Ammon's horn (tissue), 1 donor: ENCODE measurements at places on chromosomes 5 and 9.
A peak's percentile ranks its signal among the peaks of the same experiment; 100 is the strongest.

DNA sequence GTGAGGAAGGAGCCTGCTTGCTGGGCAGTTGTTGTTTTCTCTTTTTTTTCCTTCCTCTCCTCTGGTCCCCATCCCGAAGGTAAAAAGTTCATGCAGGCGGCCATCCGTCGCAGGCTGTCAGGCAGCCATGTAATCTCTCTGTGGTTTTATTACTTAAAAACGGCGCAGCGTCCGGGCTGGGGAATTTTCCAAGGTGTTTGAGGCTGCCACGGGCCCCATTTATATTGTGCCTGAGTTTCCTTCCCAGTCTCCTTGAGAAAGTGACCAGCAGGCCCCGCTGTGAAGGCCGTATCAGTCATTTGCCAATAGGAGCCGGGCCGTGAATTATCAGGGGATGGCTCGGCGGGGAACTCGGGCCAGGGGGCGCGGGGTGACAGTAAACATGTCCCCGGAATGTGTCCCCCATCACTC, 289.7 kb downstream of the PBX3 start:
- no peak for DNase-seq

GRCh38 chr5:150532151-150532550, 24.2 kb downstream of the NDST1 start:
- no peak for DNase-seq

DNA sequence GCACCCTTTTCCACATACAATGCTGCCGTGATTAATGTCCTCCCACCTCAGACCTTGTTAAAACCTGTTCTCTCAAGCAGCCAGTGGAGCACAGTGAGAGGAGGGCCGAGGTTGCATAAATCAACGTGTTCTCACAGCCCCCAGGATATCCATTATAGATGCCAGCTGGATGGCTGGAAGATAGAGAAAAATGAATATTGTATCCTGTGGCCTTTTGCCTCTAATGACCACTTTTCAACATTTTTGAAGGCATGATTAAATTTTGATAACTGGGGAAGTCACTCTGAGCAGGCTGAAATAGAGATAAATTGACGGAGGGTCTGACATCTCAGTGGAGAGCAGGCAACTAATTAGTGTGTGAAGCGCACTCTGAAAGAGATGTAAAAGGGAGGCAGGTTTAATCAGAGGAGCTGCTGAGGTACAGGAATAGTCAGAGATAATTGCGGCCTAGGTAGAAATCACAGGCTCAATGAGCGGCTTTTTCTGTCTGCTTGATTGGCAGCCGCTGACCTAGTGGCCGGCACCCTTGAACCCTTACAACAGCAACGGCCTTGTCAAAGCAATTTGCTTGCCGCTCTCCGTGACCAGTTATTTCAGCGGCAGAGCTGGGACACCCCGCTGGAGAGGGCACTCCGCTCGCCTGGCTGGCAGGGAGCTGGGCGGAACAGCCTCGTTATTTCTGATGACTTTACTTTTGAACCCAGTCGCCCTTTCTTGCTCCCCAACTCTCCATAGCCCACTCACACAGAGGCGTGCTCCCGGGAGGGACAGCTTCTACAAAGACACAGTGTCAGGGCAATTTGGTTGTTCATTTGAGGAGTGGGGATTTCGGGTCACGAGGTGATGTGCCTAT, 560.7 kb downstream of the PSAT1 start:
- DNase-seq, result no peak

DNA sequence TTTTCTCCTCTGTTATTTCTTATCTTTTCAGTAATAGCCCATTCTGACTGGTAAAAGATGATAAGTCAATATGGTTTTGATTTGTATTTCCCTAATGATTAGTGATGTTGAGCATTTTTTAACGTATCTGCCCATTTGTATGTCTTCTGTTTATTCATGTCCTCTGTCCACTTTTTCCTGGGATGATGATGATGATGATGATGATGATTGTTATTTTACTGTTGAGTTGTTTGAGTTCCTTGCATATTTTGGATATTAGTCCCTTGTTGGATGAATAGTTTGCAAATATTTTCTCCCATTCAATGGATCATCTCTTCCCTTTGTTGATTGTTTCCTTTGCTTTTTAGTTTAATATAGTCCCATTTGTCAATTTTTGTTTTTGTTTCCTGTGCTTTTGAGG, 27.0 kb downstream of the UTP15 start:
- DNase-seq, result no peak

DNA sequence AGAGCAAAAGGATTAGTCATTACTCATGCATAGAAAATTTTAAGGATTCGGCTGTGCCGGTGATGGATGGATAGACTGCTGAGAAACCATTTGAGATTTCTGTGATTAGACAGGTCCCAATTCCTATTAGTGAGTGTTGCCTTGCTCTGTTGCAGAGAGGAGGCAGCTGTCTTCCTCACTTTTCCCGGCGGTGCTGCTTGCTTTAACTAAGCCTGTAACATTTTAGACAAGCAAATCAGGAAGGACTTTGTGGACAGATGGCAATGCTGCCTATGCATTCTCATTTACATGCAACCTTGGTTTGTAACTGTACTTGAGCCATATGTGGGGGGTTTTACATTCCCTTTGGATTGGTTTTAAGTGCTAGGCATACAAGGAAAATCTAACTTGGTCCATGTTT, 1176.3 kb downstream of the CDH18 start:
- DNase-seq, result no peak

DNA sequence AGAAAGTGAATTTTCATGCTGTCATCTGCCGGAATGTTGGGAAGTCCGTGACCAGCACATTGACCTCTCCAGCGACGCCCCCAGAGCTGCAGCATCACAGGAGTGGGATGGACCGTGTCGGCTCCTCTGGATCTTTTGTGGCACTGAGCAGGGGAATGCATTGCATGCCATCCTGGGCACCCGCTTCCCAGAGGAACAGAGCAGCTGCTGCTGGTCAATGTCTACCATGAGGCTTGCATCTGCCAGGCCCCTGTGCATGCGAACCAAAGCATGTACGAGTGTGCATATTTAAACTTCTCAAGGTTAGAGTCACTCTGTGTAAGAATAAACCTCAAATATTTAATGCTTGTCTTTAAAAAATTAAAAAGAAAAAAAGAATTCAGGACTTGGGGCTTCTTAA, 414.8 kb downstream of the GADD45G start:
- no peak for DNase-seq

DNA sequence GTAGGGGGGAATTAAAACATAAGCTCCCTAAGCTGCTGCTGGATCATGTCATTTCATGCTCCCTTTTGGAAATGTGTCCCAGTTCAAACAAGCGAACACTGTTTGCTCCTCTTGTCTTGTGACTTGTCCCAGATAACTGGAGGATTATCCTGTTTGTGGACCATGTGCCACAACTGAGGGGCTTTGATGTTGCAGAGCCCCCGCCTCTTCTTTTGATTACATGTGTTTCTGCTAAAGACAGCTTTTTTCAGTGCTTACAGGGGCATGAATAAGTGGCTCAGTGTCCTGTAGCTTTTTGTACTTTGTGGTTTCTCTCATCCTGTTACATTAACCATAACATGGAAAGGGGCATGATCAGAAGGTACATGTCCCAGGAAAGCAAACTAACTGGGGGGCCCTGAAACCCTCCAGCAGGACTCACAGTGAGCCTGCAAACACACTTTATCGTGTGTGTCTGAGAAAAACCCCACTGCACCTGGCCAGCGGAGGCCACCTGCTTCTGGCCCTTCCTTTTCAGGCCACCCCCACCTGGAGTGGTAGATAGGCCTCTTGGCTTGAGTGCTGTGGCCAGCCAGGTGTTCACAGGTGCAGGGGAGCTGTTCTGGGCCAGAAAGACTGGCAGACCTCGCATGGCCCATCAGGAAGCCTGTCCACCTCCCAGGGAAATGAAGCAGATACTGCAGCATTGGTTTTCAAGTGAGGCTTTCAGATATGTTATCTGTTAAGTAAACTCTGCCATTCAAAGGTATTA, 285.6 kb downstream of the FANCC start:
- DNase-seq, result peak; percentile 72

- DNase-seq, result peak; percentile 16
Observed at GRCh38 chr5:14588758-14589543, 7.4 kb downstream of the OTULINL start.

DNA sequence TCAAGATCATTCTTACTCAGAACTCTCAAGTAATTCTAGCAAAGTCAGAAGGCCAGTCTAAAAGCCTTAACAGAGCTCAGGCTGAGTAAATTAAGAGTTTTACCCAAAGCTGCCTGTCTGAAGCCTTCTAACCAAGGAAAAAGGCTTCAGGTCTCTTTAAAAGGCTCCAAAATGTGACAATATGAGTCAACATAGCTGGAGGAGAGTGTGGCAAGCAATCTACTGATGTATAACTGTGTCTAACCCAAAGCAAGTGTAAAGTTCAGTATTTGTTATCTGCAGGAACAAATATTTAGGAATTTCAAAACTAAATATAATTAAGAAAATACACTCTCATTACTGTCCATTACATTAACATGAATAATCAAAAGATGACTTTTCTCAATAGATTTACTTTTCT, 11.0 kb downstream of the ZBTB5 start:
- DNase-seq, result no peak

DNA sequence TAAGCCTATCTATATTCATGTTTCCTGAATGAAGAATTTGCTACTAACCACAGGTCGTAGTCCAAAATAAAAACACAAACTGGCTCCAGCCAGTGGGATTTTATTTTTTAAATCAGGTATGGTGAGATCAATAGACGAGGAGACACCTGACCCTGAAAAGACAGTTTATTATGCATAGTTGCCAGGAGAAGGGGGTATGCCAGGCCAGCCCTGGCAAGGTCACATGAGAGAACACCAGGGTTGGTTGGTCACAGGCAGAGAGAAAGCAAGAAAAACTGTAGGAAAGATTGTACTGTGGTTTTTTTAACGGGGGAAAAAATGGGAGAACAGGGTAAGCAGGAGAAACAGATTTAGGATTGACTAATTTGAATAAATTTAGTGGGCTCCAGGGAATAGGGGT, 125.3 kb downstream of the CDH18 start:
- DNase-seq, result no peak

GRCh38 chr9:116859763-116860162, 172.7 kb downstream of the TRIM32 start:
- DNase-seq, result no peak

- no peak for DNase-seq
Observed at GRCh38 chr9:16681652-16681987, 188.8 kb downstream of the BNC2 start.

- no peak for DNase-seq
Observed at GRCh38 chr9:107982745-107983144, 493.2 kb upstream of the KLF4 start.

- no peak for DNase-seq
Observed at GRCh38 chr9:125103770-125104460, 39.4 kb downstream of the SCAI start.

DNA sequence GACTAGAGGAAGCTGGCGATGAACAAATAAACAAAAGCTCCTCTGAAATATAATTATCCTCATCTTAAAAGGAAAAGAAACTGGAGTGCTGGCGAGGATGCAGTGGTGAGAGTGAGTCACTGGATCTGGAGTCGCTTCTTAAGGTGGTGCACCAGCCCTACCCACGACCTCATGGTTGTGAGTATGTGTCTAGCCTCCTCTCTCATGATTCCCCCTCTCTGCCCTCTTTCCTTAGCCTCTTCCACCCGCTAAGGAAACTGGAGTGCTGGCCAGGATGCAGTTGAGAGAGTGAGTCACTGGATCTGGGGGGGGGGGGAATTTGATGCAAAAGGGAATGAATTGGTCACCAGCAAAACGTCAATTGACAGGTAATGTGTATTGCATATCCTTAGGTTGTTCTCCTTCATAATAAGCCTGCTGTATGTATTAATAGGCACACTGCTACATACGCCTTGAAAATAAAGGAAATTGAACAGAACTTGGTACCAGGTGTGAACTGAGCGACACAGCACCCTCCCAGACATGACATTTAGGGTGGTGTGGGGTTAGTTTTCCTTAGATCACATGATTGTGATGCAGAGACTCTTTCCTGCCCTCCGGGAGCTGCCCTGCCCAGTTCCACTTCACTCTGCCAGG, 36.3 kb upstream of the EBF1 start:
- no peak for DNase-seq

- DNase-seq, result no peak
Observed at GRCh38 chr9:98066235-98066634, 9.7 kb downstream of the NANS start.

GRCh38 chr5:96962540-96962991, 26.7 kb downstream of the LNPEP start:
- DNase-seq, result no peak

DNA sequence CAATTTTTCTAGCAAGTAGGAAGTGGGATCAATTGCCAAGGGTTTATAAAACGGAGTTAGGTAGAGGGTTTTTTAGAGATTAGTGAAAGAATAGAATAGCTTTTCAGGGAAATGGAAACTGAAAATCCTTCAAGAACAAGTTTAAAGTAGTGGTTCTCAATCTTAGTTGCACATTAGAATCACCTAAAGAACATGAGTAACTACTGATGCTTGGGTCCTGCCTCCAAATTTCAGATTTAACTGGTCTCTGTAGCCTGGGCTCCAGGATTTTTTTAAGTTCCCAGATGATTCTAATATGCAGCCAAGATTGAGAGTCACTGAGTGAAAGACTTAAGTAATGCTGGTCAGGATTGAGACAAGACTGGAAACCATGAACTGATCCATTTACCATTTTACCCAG, 20.5 kb downstream of the ELOVL7 start:
- no peak for DNase-seq

- peak; percentile 14 for DNase-seq
Observed at GRCh38 chr9:87498811-87499360, 1.2 kb downstream of the DAPK1 start.

DNA sequence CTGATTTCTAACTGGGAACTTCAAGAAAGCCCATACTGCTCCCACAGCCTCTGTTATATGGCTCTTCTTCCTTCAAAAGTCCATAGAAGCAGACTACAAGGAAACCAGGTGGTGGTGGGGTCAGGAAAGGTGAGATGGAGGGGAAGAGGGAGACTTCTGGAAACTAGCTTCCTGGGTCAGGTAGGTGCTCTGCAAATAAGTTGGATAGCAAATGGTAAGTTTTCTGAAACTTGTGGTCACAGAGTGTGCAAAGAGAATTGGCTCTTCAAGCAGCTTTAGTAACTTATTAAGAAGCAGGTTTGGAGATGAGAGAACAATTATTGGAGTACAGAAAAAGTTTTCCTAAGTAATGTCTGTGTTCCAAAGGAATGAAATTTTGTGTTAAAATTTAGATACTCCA, 316.9 kb downstream of the ADGRV1 start:
- no peak for DNase-seq

GRCh38 chr9:3578786-3579185, 53.0 kb upstream of the RFX3 start:
- DNase-seq, result no peak

DNA sequence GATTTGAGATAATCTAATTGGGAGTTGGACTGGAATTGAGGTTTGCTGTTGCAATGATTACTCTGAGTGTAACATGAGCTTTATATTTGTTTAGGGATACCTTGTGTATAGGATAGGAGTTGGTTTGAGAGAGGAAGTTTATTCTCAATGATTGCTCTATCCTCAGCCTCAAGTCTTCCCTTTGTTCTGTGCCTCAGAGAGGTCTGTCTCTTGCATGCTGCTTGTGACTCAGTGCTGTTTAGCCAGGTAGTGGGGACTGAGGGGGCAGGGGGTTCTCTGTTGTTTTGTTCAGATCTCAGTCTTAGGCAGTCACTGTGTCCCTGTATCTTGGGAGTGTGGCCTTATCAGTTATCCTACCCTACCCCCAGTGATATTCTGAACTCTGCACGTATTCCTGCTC, 192.1 kb downstream of the SPATA31D1 start:
- DNase-seq, result no peak
